ENCODE measurements at places on chromosomes 5 and 9.

DNA sequence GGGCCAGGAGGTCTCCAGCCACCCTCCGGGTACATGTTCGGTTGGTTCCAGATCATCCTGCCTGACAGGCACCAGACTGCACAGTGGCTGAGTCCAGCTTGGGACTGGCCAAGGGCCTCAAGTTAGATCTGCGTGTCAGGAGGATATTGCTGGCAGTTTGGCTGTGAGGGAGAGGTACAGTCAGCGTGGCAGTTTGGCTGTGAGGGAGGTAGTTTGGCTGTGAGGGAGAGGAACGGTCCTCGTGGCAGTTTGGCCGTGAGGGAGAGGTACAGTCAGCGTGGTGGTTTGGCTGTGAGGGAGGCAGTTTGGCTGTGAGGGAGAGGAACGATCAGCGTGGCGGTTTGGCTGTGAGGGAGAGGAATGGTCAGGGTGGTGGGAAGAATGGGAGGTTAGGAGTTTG is 39.0 kb downstream of the CACNA1B start:
- no peak for DNase-seq

GRCh38 chr9:117521293-117521692 is 106.4 kb upstream of the ASTN2 start:
- no peak for DNase-seq

DNA sequence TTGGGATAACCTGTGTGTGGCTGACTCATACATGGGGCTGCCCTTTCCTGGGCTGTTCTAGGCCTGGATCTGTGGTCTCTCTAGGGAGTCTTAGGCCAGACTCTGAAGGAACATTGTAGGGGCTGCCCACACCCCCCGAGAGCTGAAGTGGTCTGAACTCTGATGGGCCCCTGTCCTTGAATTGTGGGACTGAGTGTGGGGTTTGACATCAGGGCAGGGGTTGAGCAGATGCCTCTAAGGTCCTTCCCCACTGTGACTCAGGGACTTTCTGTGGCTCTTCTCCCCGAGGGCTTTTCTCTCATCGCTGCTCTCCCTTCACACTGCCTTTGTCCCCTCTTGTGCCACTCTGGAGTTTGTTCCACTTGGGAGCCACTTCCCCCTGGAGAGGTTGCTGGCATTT is 215.0 kb downstream of the MELK start:
- DNase-seq: no peak

DNA sequence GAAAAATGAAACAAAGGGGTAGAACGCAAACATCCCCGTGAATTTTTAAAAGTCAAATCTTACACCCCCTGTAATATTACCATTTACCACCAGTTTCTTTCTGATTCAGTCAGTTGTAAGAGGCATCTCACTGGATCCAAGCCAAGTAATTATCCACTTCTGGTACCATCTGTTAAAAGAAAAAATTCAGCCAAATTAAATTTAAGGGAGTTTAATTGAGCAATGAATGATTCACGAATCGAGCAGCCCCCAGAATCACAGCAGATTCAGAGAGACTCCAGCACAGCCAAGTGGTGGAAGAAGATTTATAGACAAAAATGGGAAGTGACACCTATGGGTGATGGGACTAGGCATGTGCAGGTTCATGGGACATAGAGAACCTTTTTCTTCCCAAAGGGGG is 29.9 kb upstream of the MTMR12 start:
- no peak for DNase-seq

- no peak for DNase-seq
Measured at GRCh38 chr5:178218237-178218776, 14.0 kb downstream of the HNRNPAB start.

DNA sequence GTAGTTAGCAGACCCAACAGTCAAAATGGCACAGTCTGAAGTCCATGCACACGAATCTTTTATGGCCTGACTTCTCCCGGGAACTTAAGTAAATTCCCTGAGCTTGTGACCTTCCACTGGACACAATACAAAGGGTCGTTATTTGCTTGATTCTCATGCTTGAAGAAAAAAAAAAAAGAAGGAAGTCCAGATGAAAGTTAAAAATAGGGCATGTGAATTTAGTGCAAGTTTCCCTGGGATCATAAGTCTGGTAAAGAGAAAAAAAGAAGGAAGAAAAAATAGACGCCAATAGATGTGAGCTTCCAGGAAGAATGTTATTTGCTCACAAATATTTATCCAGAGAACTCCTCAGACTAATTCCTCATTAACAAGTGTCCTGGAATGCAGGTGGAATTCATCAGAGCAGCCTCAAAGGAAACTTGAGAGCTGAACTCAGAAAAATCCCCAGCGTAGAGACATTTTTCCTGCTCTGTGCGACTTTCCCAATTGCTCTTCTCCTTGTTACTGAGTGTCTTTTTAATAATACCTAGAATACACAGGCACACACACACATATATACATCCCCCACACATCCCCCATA is 616.3 kb downstream of the EBF1 start:
- no peak for DNase-seq

GRCh38 chr9:70563431-70564204 is 149.2 kb upstream of the KLF9 start:
- DNase-seq: no peak

DNA sequence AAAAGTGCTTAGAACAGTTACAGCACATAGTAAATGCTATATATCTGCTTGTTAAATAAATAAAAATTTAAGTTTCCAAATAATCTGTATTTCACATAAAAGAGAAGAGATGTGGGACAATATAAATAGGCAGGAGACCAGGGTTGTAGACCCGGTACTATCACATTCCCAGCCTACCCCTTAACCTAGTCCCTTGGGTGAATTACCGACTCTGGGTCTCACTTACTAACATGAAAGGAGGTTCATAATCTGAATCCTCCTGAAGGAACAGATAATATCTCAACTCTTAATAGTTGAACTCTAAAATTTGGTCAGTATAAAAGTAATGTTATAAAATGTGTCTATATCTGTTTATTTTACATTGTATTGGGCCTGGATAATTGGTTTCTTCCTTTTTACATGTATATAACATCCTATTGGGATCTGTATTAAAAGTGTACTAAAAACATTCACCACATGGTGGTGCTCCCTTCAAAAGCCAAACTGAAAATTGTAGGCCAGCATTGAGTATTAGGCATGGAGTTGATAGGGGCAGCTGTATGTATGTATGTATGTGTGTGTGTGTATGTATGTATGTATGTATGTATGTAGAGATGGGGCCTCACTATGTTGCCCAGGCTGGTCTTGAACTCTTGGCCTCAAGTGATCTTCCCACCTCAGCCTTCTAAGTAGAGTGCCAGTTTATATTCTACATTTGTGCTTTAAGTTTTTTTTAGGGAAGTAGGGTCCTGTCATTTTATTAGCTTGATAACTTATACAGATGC is 64.2 kb upstream of the ABL1 start:
- DNase-seq: no peak

GRCh38 chr9:72937545-72937944 is 15.3 kb downstream of the ALDH1A1 start:
- DNase-seq: no peak

- no peak for DNase-seq
Measured at GRCh38 chr5:173333925-173334661, 5.9 kb upstream of the STC2 start.

DNA sequence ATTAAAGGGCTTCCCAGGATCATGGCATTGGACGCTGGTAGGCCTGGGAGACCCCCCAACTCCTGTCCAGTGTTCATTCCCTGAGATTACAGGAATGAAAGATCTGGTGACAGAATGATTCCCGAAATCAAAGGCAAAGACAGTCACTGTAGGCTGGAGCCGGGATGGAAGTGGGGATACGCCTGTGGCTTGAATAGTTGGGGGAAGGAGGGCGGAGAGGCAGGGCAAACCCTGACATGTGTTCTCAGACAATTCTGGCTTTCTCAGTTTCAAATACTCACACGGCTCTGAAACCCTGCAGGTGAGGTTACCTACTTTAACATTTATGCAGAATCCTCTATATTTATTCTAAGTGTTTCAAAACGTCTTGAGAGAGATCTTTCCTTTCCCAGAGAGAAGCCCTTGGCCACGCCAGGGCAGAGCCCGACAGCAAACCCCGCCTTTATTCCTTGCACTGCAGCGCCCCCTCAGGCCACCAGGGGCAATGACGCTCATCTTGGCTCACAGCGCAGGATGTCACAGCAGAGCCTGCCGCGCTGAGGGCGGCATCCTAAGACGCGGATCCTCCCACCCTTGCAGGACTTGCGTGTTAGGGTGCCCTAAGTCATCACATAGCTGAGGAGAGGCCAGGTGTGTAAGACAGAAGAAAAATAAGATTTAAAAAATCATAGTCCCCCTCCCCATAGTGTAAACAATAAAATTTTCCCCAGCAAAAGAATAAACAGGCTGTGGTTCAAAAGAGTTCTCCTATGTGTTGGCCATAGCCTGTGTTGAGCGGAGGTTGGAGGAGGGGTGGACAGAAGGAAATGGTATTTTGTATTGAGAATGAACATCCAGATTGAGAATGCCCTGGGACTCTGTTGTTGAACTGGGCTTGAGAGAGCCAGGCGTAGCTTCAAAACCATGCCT is 284.5 kb downstream of the NTRK2 start:
- DNase-seq: no peak

- no peak for DNase-seq
Measured at GRCh38 chr9:130794923-130795495, 40.0 kb upstream of the ABL1 start.

- no peak for DNase-seq
Measured at GRCh38 chr9:92188969-92189781, 74.0 kb upstream of the SPTLC1 start.

GRCh38 chr9:4317205-4317604 is 17.3 kb upstream of the GLIS3 start:
- DNase-seq: no peak

GRCh38 chr9:33277484-33277883 is 12.6 kb downstream of the CHMP5 start:
- DNase-seq: no peak

DNA sequence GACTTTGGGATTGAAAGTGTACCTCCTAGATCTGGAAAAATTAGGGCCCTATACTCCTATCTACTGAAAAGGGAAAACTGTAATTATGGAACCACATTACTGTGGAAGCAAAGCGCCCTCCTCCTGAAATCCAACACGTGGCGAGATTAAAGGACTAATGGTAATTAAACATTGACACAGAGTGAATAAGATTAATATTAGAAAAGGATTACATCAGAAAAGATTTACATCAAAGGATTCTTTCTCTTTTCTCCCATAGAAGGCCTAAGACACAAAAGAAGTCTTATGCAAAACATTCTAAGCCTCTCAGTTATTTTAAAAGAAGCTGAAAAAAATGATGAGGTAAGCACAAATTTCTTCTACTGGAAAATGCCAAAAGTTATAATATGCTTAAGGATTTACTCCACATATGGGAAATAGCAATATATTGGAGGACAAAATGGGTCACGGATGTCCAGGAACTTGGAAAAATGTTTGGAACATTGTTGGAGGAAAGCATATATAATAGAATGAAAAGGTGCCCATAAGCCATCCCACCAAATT is 227.8 kb downstream of the TRPM3 start:
- no peak for DNase-seq

DNA sequence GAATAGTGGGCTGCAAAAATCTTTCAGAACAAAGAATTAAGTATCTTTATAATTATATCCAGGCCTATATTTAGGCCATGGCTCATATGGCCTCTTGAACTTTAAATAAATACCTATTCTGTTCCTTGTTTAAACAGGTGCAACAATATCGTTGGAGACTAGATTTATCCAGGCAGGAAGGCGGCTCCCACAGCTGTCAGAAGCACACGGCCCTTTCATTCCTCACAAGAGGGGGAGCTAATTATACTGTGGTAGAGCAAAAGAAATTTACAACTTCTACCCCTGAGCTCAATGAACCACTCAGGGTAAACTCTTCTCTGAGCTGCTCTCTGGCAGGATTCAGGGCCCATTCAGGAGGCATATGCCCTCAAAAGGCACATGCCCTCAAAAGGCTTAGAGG is 31.3 kb downstream of the TMEM174 start:
- no peak for DNase-seq

GRCh38 chr9:21591221-21592062 is 109.3 kb upstream of the IFNE start:
- DNase-seq: no peak

DNA sequence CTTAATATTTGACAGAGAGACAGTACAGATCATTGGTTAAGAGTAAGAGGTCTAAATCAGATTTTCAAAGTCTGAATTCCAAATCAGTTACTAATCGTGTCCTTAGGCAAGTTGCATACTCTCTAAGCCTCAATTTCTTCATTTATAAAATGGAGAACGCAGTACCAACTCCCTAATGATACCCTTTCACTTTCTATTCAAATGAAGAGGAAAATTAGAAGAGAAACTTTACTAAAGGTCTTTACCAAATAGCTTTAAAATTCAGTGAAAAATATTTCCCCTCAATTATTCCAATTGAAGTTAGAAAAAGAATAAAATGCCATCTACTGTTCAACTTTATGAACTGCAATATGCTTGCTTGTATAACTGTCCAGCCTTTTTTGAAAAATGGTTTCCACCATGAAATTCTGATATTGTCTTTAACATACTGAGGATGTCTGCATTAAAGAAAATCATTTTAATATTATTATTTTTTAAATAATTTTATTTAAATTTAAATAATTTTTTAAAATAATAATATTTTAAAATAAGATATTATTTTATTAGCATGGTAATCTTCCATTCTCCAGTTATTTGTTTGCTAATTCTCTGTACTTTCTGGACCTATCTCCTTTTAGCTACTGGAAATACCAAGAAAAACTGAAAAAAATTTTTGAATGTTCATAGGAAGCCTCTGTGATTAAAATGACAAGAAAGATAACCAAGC is 36.0 kb downstream of the POC5 start:
- no peak for DNase-seq

- no peak for DNase-seq
Measured at GRCh38 chr9:86732514-86733171, 214.7 kb downstream of the GAS1 start.

GRCh38 chr5:103829585-103829984 is 267.0 kb upstream of the NUDT12 start:
- DNase-seq: no peak

DNA sequence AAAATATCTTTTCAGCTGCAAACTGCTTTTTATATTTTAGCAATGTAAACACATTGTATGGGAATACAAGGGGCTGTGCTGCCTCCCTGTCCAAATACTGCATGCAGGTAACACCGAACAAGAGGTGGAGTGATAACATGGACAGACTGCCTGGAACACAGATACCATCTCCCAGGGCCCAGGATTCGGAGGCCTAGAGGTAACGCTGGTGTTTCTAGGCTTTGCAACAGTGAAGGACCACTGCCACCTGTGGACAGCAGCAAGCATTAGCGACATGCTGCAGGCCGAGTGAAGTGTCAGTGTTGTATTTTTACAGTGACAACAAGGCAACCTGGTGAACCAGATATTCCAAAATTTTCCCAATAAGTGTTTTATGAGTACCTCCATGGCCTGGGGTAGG is 379.1 kb downstream of the DMRT2 start:
- DNase-seq: no peak

- no peak for DNase-seq
Measured at GRCh38 chr5:94469894-94470329, 148.5 kb downstream of the KIAA0825 start.

DNA sequence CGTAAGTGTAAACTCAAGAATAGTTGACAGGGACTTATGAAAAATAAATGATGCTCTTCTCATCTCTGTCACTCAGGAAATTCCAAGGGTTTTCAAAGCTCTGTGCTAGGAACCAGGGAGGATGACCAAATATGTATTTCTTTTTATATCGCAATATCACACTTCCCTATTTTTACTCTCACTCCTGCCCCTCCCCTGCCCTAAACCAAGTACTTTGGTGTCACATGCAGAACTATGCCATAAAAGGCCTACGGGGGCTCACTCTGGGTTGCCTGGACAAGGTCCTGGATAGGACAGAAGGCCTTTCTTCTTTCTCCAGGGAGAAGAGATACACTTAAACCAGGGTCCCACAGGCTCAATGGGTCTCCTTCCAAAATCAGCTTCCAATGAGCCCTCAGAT is 8.3 kb upstream of the RETREG1 start:
- DNase-seq: no peak

Measured in cortex of kidney (tissue), 1 donor.